ENCODE measurements at places on chromosomes 7 and 10.

DNA sequence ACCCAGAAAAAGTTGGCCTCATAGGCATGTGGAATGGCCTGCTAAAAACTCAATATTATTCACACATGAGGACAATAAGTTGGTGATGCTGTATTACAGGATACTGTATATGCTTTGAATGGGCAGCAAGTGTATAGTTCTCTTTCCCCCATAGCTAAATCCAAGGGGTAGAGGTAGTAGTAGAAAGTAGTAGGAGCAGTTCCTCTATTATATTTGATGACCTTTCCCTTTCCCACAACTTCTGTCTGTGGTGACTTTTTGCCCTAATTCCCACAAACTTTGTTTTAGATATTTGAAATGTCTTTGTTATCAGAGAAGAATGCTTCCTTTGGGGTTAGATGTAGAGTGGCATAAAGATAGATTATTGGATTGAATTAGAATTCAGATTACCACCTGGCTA lies 154.0 kb upstream of the STEAP4 start:
- no peak for DNase-seq

DNA sequence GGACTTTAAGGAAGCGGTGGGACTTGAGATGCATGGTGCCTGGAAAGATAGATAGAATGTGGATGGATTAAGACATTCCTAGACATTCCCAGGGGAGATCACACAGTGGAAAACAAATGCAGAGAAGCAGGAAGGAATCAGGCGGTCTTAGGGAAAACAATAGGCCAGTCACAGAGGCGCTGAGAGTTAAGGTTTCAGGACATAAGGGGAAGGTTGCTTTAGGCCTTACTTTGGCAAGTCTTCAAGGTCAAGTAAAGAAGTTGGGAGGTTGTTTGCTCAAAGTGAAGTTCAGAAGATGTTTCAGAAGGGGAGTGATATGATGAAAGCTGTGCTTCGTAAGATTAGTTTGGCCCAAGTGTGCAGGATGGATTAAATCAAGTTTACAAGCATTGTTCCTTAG lies 109.4 kb downstream of the SUGCT start:
- no peak for DNase-seq

- DNase-seq: no peak
Measured at GRCh38 chr10:27372095-27372494, 131.5 kb upstream of the ACBD5 start.

DNA sequence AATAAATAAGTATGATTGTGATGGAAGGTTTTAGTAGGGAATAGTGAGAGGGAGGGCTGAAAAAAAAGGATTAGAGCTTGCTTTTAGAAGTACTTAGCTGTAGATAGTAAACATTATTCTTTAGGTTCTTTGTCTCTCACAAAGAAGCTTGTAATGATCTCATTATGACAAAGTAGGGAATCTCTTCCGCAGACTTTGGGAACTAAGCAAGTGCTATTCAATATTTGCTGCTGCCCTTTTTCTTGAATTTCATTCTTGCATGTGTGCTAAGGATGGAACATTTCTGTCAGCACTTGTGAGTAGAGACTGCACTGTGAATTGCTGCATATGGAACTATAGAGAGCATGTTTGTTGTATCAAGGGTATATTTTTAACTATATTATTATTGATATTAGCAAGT lies 173.4 kb downstream of the ST7 start:
- DNase-seq: no peak

- no peak for DNase-seq
Measured at GRCh38 chr7:10646194-10646593, 327.5 kb upstream of the PHF14 start.

- no peak for DNase-seq
Measured at GRCh38 chr7:152511736-152512135, 75.9 kb upstream of the KMT2C start.

- DNase-seq: no peak
Measured at GRCh38 chr7:113752289-113752688, 166.5 kb downstream of the PPP1R3A start.

DNA sequence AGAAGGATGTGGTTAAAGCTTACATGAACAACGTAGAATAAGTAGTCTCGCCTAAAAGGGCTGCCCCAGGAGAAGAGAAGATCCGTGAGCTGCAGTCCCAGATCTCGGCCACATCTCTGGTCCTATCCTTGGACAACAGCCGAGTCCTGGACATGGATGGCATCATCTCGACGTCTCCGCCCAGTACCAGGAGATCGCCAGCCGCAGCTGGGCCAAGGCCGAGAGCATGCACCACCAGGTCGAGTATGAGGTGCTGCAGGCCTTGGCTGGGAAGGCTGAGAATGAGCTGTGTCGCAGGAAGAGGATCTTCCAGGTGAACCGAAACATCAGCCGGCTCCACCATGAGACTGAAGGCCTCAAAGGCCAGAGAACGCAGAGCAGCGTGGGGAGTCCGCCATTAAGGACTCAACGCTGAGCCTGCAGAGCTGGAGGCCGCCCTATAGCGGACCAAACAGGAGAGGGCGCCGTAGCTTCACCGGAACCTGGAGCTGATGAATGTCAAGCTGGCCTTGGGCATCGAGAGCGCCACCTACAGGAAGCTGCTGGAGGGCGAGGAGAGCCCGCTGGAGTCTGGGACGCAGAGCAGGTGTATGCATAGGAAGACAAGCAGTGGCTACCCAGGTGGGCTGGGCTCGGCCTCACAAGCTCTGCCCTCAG lies 22.2 kb downstream of the LIPK start:
- no peak for DNase-seq

DNA sequence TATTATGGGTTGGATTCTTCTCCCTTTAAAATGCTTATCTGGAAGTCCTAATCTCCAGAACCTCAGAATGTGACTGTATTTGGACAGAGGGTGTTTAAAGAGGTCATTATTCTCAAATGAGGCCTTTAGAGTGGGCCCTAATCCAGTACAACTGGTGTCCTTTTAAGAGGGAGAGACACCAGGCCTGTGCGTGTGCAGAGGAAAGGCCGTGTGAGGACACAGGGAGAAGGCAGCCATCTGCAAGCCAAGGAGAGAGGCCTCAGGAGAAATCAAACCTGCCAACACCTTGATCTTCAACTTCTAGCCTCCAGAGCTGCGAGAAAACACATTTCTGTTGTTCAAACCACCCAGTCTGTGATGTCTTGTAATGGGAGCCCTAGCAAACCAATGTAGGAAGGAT lies 235.4 kb upstream of the MYO3A start:
- DNase-seq: no peak

GRCh38 chr7:35025369-35025870 lies 11.9 kb downstream of the DPY19L1 start:
- no peak for DNase-seq

DNA sequence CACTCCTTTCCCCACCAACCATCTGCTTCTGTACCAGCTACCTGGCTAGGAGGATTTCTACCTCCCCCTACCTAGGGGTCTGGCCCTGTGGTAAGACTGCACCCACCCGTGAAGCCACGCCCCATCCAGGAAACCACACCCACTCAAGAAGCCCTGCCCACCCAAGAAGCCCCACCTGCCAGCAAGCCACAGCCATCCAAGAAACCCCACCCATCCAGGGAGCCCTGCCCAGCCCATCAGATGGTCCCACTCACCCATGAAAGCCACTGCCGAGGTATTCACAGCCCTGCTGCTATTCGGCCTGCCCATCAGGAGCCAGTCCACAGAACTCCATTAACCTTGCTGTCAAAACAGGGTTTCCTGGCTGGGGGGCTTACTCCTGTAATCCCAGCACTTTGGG lies 15.6 kb upstream of the MUC3A start:
- no peak for DNase-seq

- DNase-seq: no peak
Measured at GRCh38 chr10:57579926-57580325, 687.8 kb downstream of the IPMK start.

- DNase-seq: no peak
Measured at GRCh38 chr10:87670586-87670985, 10.9 kb downstream of the PAPSS2 start.

DNA sequence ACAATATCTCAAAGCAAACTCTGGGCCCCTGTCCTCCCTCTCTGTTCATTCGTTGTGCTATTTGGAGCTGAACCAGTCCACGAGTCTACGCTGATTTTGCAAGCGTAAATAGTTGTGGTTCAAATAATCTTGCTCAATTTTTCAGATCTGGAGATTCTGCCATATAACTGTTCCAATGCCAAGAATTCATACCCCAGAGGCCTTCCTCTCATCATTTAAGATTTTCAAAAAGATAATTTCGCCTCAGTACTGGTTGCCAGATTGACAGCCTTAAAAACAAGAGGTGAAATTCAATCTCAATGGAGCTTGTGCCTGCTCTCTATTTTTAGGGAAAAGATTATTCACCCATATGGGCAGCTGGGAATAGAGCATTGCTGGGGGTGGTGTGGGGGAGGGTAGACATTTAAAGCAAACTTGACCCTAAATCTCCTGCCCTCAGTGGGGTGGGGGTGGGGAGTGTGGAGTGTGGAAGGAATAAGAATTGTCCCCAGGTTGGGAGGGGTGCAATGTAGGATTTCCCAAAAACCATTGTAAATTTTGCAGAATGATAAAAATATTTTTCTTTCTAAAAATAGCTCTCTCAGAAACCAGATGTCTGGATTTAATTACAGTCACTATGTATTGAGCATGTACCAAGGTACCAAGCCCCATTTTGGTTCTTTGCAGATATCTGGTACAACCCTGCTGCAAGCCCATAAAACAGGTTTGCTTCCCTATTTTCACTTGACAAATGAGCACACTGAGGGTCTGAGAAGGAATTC lies 104.7 kb upstream of the EEPD1 start:
- no peak for DNase-seq

- no peak for DNase-seq
Measured at GRCh38 chr10:34985823-34986222, 104.3 kb downstream of the CUL2 start.

DNA sequence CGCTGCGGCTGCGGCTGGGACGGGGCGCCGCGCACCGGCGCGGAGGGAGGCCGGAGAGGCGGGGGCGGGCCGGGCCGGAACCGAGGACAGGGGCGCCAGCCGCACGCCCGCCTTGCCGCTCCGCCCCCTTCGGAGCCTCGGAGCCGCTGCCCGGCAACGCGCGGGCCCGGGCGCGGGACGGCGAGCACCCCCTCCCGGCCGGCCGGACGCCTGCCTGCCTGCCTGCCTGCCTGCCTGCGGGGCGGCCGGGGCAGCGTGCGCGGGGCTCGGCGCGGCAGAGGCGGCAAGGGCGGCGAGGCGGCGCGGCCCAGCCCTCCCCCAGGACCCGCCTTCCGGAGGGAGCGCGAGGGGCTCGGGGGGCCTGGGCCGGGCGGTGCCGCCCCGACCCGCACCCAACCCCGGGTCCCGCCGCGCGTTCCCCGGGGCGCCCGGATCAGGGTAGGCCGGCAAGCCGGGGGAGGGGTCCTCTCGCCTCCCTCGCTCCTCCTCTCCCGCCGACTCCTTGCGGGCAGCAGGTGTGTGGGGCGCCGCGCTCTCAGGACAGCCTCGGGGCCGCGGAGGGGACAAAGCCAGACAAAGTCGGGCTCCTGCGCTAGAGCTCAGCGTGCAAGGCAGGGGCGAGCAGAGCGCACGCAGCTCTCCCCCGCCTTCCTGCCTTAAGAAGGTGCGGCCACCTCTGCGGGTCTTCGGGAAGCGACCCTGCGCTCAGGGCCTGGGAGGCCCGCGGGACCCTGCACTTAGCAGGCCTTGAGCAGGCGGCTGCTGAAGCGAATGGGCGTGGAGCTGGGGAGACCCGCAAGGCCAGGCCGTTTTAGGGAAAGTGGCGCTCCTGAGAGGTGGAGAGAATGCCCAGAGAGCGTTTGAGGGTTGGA lies at the start of gene KIAA1549:
KIAA1549 (minus strand) TSS at position 58 of the 872 bp plus-strand sequence. CDS start 120 bp downstream, outside the sequence.
- DNase-seq: peak; percentile 28

DNA sequence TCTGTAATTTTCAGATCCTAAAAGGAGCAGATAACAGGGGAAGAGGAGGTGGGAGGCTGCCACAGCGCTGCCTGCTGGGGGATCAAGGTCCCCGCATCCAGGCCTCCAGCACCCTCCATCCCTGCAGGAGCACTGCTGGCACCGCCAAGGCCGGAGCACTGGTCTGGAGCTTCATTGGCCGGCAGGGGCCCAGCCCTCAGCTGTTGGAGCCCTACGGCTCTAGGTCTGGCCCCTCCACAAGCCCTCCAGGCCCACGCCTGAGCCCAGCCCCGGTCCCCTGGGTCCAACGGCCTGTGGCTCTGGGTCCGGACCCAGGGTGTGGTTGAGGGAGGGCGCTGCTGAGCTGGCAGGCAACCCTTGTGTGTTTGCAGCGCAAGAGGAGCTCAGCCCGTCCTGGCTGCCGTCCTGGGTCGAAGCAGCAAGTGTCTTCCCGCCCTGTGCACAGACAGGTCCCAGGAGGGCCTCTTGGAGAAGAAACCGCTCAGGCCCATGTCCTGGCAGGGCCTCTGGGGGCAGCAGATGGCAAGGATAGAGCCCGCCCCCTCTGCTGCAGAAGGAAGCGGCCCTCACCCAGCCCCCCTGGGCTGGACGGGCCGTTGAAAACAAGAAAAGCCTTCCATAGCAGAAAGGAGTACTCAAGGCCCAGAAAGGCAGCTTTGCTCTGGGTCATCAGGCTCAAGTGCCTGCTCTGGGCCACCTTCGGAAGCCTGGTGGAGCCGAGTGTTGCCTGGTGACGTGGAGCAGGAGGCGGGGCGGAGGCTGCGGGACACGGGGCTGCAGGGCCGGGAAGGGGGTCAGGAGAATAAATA lies 54.3 kb upstream of the TNRC18 start:
- DNase-seq: no peak

- DNase-seq: no peak
Measured at GRCh38 chr10:114266521-114266920, 27.5 kb downstream of the VWA2 start.

- DNase-seq: no peak
Measured at GRCh38 chr7:15306296-15306695, 255.5 kb downstream of the AGMO start.

DNA sequence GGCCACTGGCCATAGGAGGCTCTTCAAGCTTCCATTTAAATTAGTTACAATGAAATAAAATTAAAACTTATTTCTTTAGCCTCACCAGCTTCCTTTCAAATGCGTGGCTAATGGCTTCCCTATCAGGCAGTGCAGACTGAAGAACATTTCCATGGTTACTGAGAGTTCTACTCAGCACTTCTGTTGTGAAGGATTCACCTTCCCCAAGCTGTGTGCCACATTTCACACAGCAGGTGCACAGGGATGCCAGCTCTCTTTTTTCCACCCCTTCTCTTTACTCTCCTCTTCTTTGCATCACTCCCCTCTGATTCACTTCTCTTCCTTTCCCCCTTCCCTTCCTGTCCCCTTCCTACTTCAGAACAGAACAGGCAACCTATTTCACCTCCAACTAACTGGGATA lies 833 bp downstream of the GDF2 start:
- DNase-seq: no peak

DNA sequence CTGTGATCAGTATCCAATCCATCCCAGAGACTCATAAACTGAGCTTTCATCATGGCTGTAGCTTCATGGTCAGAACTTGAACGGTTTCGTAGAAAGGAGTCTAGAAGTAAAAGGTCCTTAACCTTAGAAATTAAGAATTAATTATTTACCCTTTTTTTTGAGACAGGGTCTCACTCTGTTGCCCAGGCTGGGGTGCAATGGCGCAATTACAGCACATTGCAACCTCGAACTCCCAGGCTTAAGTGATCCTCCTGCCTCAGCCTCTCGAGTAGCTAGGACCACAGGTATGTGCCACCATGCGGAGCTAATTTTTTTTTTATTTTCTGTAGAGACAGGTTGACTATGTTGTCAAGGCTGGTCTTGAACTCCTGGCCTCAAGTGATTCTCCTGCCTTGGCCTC lies 41.7 kb downstream of the ATAD1 start:
- no peak for DNase-seq

Data from stimulated activated CD8-positive, alpha-beta memory T cell treated with anti-CD3 and anti-CD28 coated beads, Interleukin-2, amount 100 ng/mL, for 1 hour (primary cell).